ENCODE measurements at places on chromosomes 1 and 21.
A peak's percentile ranks its signal among the peaks of the same experiment; 100 is the strongest.

GRCh38 chr1:100037927-100038659 lies 68.3 kb downstream of the SLC35A3 start:
- peak; percentile 96 for DNase-seq

- DNase-seq, result peak; percentile 63
Observed at GRCh38 chr21:38661197-38661871, 144.4 kb upstream of the ETS2 start.

- no peak for DNase-seq
Observed at GRCh38 chr1:203424285-203424684, 51.3 kb upstream of the PRELP start.

- DNase-seq, result no peak
Observed at GRCh38 chr1:39872698-39873097, 10.6 kb downstream of the TRIT1 start.

DNA sequence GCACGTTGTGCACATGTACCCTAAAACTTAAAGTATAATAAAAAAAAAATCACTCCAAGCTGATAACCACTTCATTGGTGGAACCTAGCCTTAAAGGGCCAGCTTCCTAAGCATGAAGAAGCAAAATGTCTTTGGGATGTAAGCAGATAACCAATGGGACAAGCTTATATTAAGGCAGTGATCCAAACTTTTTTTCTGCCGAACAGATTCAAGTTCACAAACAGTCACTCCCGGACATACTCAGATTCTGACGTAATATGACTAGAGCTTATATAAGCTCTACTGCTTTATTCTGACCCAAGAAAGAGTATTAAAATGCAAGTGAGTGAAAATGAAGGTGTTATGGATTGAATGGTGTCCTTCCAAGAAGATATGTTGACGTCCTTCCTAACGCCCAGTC lies 44.9 kb upstream of the HIVEP3 start:
- no peak for DNase-seq

DNA sequence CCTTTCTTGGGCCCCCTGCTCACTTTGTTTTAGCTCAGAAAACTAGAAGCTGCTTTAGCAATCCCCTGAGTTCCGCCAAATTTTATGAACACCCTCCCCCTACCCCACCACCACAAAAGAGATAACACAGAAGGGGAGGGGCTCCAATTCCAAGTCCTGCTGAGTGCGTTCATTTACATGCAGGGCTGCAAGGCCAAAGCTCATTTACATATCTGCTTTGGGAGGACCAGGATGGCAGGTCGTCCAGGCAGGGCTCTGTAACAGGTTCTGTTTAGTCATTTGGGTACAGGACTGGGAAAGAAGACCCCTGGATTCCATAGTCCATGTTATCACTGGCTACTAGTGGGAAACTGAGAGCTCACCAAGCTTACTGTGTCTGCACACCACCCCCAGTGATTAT lies 35.9 kb upstream of the KIF21B start:
- peak; percentile 8 for DNase-seq
